ENCODE measurements at places on chromosomes 4 and X. TPM values are rescaled to one million over a fixed set of nuclear protein-coding genes. Genes with fewer than 3 reads are reported as not detected.

Gene PRR32
- total RNA-seq = not detected

Gene IQCM
- total RNA-seq = not detected

Gene ACOT9
- total RNA-seq = 72.8 TPM

Gene SRPX2
- 44.1 TPM for total RNA-seq

Gene ETDB
- total RNA-seq = not detected

Gene UGT2A2
- not detected for total RNA-seq

Gene CDS1
- under 0.01 TPM for total RNA-seq

Gene SH3BGRL
- total RNA-seq = 62.2 TPM

Gene ARSJ
- total RNA-seq = 69.5 TPM

Gene CNKSR2
- 4.7 TPM for total RNA-seq

Gene PHF8
- 22.9 TPM for total RNA-seq

Gene RAB41
- total RNA-seq = not detected
